ENCODE measurements at places on chromosomes 1 and 21.

DNA sequence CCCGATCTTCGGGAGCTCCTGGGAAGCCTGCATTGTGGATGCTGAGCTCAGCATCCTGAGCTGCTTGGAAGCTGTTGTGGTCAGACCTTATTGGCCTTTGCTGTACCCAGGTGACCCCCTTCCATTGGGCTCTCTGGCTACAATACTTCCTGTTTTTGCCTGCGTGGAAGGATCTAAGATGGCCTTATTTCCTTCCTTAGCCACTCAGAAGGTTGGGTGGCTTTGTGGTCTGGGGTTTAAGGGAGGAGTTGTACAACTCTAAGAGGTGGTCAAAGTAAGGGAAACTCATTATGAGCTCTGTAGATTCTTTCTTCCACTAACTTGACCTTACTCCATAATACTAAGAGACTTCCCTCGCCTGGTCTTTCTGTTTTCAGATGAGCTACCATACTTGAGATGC is 17.7 kb downstream of the PFKFB2 start:
- no peak for DNase-seq

GRCh38 chr1:109927911-109928321 is 17.3 kb downstream of the CSF1 start:
- DNase-seq = no peak

DNA sequence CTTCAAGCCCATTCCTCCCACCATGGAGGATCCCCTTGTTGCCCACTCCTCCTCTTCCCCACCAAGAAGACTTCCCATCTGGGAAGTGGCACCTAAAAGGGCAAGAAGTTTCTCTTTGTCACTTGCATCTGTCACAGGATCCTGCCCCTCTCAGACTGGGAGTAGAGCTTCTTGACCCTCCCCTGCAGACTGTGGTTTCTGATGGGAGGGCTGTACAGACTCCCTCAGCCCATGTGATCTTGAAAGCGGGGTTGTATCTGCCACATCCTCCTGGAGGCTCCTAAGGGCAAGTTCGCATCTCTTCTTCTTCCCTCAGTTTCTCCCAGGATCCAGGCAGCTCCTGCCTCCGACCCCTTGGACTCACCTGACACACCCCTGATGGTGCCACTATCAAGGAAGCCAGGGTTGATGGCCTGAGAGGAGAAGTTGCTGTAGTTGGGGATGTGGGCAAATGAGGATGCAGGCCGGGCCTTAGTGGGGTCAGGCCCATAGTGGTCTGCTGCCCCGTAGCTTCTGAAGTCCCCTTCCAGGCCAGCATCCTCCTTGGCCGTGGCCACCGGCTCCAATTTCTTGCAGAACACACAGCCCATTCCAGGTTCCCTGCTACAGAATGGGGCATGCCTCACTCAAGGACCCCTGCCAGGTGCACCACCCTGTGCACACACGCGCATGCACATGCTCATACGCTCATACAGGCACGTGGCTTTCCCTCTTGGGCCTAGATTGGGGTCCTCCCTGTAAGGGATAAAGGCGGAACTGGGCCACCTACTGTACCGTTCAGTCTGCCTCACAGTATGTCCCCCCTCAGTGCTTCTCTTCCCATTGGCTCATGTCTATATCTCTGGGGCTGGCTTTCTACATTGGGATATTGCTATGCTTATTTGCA is 11.4 kb downstream of the FGR start:
- no peak for DNase-seq

- no peak for DNase-seq
Observed at GRCh38 chr1:35369922-35370671, 101.6 kb downstream of the ZMYM4 start.

GRCh38 chr1:229378586-229379367 is 35.9 kb upstream of the CCSAP start:
- DNase-seq = no peak

DNA sequence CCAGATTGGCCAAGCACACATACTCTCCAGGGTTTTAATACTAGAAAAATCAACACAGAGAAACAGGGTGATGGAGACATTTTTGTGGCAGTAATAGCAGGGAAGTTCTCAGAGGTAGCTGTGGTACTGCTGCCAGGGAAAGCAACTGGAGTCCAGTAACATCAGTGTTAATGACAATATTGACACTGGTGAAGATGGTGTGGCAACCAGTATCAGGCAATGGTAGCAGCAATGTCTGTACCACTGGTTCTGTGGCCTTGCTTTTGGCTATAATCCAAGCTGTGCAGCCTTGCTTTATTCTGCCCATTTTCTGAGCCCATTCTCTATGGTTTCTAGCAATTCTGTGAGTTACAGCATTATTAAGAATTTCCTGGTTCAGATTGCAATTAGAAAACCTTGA is 1.6 kb upstream of the SNX7 start:
- no peak for DNase-seq

DNA sequence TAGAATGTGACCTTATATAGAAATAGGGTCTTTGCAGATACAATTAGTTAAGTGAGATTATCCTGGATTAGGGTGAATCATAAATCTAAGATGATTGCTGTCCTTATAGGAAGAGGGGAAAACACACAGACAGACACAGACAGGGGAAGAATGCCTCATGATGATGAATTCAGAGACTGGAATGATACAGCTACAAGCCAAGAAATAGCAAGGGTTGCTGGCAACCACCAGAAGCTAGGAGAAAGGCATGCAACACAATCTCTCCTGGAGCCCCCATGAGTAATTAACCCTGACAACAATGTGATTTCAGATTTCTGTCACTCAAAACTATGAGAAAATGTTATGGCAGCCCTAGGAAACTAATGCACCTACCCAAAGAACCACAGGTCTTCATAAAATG is 19.1 kb upstream of the PPIH start:
- no peak for DNase-seq

GRCh38 chr21:39186676-39187075 is 3.4 kb upstream of the PSMG1 start:
- no peak for DNase-seq

DNA sequence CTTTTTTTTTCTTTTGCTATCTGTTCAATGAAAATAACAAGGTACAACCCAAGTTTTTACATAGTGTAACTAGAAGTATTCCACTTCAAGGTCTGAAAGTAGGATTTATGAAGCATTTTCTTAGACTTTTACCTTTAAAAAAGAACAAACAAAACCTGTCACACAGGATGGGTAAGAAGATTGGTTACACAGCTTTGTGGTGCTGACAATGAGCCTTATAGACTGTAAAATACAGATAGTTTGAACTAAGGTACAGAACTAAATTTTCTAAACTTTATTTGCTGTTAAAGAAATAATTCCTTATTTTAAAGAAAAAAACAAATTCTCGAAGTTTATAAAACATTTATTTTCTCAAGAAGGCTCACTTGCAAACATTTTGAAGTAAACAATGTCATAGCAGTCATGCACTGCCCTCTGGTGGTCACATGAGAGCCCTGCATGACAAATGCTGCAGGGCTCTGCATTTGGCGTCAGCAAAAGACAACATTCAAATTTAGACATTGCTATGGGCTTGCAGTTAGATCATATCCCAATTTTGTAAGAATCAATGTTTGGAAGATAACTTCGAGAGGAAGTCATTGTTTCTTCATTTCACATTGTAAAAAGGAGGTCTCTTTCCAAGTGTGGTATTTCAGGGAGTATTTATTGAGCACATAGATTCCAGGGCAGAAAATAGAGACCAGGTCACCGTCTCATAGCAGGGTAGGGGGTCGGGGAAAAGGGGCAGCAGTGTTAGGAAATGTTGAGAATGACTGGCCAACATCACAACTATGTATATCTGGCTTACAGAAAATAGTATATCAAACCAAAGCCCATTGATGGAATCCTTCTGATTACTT is 115.3 kb upstream of the FMN2 start:
- DNase-seq = peak; percentile 4

DNA sequence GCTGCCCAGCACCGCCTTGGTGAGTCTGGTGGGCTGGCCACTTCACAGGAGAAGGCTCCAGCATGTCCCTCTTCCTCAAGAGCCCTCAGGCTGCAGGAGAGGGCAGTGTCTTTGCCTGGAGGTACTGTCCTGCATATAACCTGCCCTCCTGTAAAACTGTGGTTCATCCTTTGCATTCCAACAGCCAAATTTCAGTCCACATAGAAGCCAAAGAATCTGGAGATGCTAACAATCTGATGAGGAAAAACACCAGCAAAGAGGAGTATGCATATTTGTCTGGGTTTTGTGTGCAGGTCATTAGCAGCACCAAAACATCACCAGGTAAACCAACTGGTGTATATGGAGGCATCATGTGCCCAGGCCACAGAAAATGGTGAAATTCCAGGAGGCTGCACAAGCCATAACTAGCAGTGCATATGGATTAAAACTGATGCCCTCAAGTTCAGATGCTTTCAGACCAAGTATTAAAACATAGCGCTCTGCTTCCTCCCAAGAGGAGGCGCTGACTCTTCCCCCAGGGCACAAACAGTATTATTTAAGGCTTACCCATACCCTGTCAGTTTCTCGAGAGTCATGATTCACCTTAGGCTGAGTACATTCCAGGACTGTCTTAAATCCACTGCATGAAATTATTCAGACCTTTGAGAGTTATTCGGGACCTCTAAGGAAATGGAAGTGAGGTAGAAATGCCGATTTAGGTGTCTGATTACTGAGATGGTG is 150.5 kb upstream of the COA6 start:
- DNase-seq = no peak

- DNase-seq = no peak
Observed at GRCh38 chr1:110070671-110071242, at the start of gene ALX3. Gene ALX3 (minus strand): TSS chr1:110070672. CDS start chr1:110070612, 60 bp downstream.

DNA sequence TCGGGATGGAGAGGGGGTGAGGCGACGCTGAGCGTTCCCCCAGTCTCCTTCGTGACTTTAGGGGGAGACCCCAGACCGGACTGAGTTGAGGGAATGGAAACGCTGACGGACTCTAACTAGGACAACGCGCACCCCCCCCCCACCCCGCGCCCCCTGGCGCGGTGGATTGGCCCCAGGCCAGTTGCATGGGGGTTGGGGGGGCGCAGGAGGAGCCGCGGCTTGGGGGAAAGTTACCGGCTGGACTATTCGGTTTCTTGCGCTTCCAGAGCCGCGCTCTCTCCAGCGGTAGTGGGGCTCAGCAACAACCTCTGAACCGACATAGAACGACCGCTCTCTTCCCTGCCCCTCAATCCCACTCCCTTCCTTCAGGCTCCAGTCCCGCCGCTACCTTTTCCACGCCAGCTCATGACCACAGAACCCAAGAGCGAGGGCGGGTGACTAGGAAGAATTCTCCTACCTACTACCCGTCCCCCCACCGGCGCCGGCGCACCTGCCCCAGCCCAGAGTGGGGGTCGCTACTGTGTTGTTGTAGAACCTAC is 694 bp downstream of the ZBTB7B start:
- DNase-seq = no peak

GRCh38 chr1:61389926-61390845 is 307.8 kb downstream of the NFIA start:
- DNase-seq = no peak

GRCh38 chr1:24302209-24302611 is 16.9 kb upstream of the GRHL3 start:
- DNase-seq = no peak

- DNase-seq = no peak
Observed at GRCh38 chr1:64766429-64766828, 21.6 kb downstream of the RAVER2 start.

DNA sequence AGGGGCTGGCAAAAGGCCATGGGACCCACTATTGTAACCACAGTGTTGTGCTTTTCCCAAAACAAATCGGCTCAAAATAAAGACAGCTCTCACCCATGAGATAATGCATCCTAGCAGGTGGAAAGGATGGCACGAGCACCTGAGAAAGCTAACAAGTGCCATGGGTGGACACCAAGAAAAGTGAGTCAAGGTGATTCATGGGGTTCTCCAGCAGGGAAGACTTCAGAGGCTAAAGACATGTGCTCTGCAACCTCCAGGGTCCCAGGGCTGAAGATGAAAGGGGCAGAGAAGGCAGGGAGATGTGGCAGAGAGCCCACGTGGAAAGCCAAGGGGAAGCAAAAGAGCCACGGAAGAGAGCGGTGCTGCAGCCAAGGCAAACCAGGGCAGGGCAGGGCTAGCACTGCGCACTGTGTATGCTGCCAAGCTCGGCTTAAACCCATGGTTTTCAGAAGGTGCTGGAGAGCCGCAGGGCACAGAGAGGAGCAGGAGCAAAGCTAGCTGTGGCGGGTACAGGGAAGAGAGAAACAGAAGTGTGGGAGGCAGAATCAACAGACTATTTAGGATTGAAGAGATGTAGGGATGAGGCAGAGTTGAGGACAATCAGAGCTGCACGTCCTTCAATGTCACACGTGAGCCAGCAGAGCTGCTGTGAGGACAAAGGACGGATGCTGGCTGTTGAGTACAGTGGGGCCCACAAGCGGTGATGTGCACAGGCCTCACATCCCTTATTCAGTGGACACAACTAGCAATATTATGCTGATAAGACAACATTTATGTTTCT is 41.8 kb upstream of the C1orf198 start:
- DNase-seq = no peak

DNA sequence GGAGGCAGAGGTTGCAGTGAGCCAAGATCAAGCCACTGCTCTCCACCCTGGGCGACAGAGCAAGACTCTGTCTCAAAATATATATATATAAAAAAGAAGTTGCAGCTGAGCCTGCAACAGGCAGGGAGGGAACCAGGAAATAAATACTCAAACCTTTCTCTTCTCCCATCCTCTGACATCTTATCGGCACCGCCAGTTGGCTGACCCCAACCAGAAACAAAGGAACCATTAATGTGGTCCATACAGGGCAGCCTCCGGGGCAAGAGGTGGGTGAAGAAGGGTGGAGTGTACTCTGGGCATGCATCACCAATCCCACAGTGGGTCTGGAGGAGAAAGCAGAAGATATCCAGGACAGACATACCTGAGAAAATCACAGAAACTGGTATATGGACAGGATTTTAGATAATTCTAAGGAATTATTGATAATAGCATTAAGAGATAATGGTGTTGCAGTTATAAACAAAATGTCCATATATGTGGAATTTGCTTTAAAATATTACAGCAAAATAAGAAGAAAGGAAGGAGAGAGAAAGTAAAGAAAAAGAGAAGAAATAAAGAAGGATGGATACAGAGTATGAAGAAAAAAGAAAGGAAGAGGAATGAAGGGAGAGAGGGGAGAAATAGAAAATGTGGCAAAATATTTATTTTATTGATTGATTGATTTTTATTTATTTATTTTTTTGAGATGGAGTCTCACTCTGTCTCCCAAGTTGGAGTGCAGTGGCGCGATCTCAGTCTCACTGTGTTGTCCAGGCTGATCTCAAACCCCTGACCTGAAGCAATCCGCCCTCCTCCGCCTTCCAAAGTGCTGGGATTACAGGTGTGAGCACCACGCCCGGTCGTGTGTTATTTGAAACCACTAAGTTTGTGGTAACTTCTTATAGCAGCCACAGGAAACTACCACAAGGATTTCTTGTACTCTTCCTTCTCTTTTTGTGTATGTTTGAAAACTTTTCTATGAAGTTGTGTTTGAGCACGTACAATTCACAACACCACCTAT is 4.1 kb upstream of the PTAFR start:
- no peak for DNase-seq

DNA sequence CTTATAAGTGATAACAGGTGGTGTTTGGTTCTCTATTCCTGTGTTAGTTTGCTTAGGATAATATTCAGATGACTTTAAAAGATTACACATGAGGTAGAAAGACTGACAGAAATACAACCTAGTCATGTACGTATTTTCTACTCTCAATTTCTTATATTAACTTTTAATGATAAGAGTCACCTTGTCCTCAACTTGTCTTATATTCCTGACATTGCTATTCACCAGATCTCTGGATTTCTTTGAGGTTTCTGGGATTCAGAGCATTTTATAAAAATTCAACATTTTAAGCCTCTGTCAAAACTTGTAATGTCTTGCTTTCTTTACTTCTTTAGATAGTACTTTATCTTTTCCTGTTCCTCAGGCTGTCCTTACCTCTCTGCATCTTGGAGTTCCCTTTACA is 234.2 kb downstream of the TBX15 start:
- DNase-seq = no peak
